Pons (tissue), 1 donor: ENCODE measurements at places on chromosomes 12 and 14.

DNA sequence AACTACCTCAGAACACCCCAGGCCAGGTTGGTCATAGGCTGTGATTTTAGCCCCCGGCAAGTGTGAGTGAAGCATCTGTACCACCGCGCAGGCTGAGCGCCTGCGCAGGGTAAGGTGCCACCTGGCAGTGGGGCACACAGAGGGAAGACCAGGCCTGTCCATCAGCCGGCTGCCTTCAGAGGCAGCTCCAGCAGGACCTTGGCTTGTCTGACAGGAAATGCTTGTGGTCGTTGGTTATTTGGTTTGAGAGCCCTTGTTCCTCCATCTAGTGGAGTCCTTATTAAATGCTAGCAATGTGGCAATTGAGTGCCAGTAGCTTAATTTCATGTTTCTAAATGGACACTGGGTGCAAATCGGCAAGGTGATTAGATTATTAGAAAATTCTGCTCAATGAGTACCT lies 27.5 kb downstream of the SLC25A29 start:
- peak; percentile 45 for DNase-seq

DNA sequence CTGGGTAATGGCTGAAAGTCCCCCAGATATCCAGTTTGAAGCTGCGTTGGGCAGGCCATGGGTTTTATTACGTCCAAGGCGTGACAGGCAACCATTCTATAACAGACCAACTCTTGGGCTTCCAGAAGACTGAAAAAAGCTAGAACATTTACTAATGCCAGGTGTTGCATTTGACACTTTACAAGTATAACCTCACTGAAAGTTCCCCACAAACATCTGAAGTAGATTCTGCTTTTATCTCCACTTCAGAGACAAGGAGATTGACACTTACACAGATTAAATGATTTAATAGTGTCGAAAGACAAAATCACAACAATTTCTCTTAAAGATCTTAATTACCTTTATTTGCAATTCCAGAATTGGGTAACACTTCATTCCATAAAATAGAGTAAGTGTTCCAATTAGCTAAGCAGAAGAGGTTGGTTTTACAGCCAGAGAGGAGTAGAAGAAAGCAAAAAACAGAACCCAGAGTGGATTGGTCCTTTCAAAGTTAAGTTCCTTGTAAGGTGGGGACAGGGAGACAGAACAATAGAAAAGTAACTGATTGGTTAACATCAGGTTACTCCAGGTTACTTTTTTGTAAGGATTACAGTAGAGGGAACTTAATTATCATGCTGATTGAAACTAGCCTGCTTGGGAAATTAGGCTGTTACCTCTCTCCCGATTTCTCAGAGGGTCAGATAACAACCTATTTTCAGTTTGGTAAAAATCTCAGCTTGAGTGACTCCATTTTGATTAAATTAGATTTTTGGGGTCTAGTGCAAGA lies 11.3 kb downstream of the SOCS2 start:
- DNase-seq = no peak

- no peak for DNase-seq
Observed at GRCh38 chr14:28830115-28830534, 63.5 kb downstream of the FOXG1 start.

GRCh38 chr12:93624595-93625294 lies 52.3 kb downstream of the SOCS2 start:
- DNase-seq = no peak

DNA sequence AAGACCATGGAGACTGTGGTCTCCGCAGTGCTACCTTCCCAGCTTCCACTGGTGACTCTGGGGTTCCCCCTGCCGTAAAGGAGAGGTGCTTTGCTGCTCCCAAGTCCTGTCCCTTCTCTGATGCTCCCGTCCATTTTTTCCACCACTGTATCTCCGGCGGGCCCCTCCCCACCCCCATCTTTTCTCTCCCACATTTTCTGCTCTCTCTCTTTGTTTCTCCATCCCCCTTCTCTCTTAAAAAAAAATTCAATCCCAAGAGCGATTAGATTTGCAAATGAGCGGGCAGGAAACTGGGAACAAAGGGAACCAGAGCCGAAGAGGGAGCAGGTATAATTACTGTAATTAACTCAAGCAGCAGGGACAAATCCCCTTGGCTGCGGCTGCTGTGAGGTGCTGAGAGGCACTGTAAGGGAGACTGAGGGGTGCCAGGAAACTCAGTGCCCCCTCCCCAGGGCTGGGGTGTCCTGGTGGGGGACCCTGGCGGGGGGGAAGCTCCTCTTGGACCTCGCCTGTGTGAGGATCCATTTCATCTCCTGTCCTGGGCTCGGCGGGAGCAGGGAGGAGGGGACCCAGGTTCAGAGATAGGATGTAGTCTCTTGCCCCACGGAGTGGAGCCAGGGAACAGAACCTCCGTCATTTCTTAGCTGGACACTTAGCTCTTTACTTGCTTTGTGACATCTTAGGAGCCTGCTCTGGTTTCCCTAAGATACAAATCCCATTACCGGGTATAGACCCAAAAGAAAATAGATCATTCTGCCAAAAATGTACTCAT lies 140.4 kb upstream of the NRXN3 start:
- peak; percentile 45 for DNase-seq

DNA sequence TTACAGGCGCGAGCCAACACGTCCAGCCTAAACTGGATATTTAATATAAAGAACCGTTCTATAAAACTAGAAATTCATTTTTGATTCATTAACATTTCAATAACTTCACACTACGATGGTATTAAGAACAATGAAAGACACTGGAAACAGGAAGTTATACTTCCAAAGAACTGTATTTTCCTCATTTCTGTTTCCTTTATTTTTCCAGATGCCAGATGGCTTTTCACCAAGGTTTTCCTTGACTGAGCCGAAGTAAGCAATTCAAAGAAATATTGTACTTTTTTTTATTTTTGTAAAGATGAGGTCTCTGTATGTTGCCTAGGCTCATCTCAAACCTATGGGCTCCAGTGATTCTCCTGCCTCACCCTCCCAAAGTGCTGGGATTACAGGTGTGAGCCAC lies 28.2 kb downstream of the EEA1 start:
- DNase-seq = no peak

DNA sequence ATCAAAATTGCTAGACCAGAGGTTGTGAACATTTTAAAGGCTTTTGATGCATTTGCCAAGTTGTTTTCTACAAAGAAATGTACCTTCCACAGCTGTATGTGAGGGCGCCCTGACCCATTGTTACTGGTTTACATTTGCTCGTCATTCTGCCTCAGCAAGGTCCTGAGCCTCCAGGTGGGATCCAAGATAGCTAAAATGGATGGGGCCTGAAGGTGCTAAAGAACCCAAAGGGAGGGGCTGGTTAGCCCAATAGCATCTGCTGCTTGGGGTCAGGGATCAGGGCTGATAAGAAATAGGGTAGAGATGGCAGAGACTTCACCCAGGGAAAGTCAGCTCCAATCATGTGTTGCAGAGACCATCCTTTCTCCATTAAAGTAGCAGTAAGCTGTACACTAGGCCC lies 43.1 kb downstream of the GALNT16 start:
- DNase-seq = no peak

DNA sequence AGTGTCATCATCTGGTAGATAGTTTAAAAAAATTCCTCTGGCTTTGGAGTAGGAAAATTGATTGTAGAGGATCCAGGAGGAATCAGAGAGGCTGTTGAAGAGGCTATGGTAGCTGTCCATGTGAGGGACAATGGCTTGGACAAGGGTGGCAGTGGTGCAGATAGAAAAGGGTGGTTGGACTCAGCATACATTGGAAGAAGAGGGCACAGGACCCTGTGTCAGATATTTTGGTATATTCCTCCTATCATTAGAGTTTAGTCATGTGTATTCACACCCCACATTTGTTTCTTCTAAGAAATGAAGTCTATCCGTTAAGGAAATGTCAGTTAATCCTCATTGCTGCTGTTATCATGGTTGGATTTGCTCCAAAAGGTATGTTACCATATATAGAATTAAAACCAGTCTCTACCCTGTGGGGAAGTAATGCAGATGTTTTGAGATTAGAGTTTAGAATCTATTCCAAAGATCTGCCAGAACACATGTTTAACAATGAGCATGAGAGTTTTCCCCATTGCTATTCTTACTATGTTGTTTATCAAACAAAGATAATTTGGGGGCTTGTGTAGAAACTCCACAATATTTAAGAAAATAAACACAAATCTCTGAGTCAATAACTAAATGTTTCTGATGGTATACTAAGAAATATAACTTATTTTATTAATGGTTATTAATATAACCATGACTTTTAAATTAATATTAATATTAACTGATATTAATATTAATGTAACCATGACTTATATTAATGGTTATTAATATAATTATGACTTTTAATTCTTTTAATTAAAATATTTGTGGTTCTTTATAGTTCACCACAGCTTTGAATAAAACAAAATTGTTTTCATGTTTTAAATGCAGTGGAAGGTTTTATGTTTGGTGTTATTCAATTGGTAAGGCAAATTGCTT lies 80.9 kb downstream of the CRADD start:
- DNase-seq = no peak

- no peak for DNase-seq
Observed at GRCh38 chr12:10994307-10994706, 3.8 kb downstream of the TAS2R20 start.

DNA sequence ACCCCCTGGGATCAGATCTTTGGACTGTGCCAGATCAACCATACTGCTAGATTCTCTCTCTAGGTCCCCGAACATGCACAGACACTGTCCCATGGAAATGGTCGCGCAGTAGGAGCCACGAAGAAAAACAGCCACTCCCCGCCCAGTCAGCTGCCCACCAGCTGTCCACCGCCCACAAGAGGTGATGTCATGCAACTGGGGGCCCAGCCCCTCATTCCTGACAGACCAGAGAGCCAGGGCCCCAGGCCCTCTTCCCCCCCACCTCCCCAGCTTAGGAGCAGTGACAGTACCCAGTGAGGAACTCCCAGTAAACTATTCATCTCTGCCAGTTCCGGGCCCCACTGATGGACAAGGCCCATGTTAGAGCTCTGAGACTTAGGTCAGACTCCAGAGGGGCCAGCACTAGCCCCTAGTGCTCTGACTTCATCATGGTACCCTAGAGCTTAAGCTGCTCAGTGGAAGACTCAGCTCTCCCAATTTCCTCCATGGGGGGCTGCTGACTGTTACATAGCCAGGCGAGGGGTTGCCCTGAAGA lies 3.7 kb upstream of the TAMALIN start:
- DNase-seq = no peak

- DNase-seq = no peak
Observed at GRCh38 chr14:100740929-100741328, 14.2 kb downstream of the DLK1 start.

DNA sequence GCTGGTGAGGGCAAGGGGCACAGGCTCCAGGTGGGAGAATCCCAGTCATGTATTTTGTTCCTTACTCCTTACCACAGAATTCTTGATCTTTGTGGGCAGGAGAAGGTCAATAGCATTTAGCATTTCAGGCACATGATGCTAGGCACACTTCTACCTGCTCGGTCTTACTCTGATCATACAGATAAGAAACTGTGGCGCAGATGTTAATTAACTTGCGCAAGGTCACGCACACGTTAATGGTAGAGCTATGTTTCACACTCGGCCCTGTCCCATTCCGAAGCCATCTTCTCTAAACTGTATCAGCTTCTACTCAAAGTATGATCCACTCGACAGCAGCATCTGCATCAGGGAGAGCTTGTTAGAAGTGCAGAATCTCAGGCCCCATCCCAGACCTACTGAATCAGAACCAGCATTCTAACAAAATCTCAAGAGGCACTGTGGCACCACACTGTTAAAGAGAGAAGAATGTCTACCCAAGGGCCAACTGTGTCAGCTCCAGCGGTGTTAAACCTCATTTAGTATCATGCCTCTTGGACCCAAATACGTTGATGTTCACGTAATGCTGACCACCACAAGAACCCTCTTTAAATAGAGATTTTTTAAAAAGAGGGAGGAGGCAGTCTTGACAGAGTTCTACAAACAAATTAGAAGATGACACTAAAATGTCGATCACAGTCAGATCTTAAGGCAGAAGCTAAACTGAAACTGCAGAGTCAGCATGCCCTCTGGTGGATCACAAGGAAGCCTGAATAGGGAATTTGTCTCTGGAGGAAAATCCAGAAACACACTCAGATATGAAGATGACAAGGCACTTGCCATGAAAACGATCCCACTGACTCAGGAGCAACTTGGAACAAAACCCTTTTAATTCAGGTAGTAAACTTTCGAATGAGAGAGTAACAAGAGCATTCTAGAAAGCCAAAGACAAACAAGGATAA lies 7.3 kb downstream of the STXBP6 start:
- peak; percentile 91 for DNase-seq

GRCh38 chr12:130371296-130371695 lies 33.6 kb downstream of the PIWIL1 start:
- DNase-seq = no peak

DNA sequence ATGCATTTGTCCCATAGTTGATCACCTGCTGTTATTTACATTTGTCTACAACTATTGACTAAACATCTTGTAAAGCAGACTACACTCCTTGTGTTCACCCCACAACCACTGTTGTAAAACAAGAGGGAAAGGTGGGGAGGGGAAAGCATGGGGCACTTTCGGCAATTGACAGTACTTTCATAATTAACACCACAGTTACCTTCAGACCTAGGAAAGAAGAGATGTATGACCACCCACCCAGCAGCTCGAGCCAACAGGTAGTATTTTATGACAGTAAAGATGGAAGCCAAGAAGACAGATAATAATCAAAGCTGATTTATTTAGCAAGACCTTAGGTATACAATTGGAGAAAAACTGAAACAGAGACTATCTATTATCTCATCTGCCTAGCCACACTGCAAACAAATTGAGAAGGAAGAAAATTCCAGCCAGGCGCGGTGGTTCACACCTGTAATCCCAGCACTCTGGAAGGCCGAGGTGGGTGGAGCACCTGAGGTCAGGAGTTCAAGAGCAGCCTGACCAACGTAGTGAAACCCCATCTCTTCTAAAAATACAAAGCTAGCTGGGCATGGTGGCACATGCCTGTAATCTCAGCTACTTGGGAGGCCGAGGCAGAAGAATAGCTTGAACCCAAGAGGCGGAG lies 11.2 kb downstream of the HECTD4 start:
- no peak for DNase-seq

GRCh38 chr12:110637869-110638441 lies 24.0 kb downstream of the TCTN1 start:
- no peak for DNase-seq

DNA sequence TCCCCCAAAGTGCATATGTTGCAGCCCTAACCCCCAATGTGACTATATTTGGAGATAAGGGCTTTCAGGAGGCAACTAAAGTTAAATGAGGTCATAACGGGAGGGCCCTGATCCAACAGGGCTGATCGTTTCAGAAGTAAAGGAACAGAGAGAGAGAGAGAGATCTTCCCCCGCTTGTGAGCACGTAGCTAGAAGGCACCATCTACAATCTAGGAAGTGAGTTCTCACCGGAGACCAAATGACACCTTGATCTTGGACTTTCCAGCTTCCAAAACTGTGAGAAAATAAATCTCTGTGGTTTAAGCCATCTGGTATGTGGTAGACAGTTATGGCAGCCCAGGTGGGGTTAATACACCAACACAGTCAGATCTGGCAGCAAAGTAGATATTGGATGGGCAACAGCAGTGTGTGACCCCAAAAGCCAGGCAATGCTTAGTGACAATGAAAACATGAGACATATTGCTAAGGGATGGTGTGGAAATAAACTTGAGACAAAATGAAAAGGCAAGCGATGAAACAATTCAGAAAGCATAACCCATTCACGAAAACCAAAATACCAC lies 147.2 kb upstream of the GSC start:
- no peak for DNase-seq

GRCh38 chr12:103677341-103677740 lies 90.3 kb downstream of the STAB2 start:
- no peak for DNase-seq

- DNase-seq = no peak
Observed at GRCh38 chr12:16605642-16606116, 283 bp downstream of the LMO3 start.

GRCh38 chr14:51208982-51209381 lies 31.1 kb upstream of the TMX1 start:
- no peak for DNase-seq
